ENCODE measurements at places on chromosomes 11 and 22.

GRCh38 chr11:80365076-80365725, 924.4 kb upstream of the TENM4 start:
- no peak for DNase-seq

- peak; percentile 54 for DNase-seq
Observed at GRCh38 chr22:36454916-36455570, 26.4 kb downstream of the TXN2 start.

- no peak for DNase-seq
Observed at GRCh38 chr11:122843281-122844141, 5.2 kb downstream of the CRTAM start.

DNA sequence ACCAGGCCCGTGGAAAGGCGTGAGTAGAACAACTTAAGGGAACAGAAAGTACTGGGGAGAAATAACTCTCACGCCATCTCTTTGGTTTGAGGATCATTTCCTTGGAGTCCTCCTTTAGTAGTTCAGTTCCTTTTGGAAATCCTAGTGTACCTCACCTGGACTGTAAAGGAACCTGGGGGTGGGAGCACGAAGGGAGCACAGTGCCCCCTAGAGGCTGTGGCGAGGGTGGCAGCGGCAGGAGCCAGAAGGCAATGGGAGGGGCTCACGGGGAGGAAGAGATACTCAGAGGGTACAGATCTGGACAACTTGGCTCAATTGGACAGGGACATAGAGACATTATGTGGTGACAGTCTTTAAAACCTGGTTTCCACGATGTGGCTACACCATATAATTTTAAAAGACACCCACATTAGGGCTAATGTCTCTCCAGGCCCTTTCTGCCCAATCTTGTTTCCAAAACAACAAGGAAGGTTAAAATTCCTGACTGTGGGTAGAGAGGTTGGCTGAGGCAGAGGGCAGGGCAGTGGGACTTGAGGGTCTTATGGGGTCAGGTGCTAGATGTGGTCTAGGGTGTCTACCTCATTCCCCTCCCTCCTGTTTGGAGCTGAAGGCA, 87.0 kb downstream of the CSNK2A3 start:
- no peak for DNase-seq

- peak; percentile 67 for DNase-seq
Observed at GRCh38 chr11:72084965-72085364, 4.3 kb downstream of the LRRC51 start.
